ENCODE measurements at places on chromosomes 4 and X. TPM values are rescaled to one million over a fixed set of nuclear protein-coding genes. Genes with fewer than 3 reads are reported as not detected.

GRCh38 chr4:89419111-89419695 is 111.6 kb upstream of the GPRIN3 start:
- DNase-seq: no peak

DNA sequence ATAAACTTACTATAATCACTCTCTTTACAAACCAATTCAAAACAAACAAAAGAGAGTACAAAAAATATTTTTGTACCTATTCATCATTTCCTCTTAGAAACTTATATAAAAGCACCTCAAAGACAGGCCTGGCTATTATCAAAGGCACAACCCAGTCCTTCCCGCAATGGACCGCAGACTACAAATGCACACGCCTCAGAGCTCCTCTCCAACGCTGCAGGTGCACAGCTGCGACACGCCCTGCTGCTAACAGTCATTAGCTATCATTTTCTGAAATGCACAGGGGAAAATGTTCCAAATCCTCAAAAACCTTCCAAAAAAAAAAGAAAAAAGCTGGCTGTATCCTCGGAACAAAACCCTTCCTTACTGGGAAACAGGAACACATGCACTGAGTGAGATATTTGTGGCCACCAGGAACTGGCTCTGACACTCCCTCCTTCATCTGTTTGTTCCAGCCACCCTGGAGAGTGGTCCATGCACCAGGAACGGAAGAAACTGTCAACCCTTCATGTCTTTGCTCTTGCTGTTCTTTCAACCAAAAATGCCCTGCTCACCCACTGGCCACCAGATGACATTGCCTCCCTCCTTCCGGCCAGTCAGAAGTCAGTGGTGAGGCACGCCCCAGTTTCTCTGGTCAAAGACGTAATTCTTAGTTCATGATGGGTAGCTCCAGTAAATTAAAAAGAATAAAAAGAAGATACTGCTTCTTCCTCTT is 16.7 kb downstream of the IRF2 start:
- no peak for DNase-seq

DNA sequence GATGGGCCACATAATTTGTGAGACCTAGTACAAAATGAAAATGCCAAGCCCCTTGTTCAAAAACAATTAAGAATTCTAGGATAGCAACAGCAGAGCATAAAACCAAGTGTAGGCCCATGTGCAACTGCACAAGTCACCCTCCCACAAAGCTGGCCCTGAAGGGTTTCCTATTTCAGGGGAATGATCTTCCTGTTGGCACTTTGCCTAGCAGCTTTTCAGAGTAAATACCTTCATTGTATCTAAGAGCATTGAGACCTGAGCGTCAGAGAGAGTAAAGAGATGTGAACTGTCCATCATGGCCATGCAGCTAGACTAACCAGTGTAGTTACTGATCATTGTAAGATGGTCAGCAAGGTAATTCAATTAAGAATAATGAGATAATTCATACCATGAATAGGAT is 113.6 kb downstream of the CNKSR2 start:
- peak; percentile 61 for DNase-seq

- DNase-seq: no peak
Observed at GRCh38 chrX:37677765-37678164, 7.8 kb upstream of the XK start.

GRCh38 chr4:153521478-153521877 is 55.3 kb downstream of the TMEM131L start:
- no peak for DNase-seq

GRCh38 chr4:98685225-98686042 is 27.0 kb upstream of the TSPAN5 start:
- DNase-seq: no peak

DNA sequence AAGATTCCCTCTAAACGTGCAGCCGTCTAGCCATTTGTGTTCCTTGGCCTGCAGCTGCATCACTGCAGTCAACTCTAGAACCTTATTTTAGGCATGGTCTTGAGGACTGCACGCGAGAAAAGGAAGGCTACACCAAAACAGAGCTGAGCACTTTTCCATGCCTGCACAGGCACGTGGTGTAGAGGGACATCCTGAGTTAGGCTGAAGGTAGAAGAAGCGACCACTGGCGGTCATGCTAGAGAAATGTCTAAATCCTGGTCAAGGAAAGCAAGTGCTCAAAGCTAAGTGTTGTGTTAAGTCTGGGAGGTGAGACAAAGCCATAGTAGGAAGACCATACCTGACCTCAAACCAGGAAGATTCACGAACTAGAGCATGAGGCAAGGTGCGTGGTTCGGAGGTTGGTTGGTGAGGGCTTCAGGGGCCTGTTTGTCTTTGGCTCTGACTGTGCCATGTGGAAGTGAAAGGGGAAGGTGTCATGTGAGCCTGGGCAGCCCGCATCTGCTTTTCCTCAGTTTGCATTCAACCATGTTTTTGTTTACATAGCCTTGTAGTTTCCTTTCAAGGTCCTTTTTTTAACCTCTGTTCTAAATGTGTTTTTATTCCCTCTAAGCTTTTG is 203.8 kb downstream of the AASDH start:
- DNase-seq: no peak

DNA sequence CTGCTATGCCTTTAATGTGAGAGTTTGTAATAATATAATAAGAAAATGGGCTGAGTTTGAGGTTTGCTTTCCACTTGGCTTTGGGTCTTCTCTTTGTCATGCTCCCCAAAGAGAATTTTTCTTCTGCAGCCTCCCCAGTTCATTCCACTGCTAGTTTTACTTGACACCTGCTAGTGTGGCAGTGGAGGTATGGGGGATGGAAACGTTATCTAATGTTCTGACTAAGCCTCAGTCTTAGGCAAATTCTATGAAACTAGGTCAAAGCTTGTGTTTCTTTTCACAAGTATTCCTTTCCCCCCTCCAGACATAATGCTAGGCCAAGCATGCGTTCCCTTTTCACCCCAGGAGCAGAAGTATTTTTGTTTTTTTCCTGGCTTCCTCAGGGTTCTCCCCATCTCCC is 67.5 kb downstream of the PPP1R2C start:
- no peak for DNase-seq

DNA sequence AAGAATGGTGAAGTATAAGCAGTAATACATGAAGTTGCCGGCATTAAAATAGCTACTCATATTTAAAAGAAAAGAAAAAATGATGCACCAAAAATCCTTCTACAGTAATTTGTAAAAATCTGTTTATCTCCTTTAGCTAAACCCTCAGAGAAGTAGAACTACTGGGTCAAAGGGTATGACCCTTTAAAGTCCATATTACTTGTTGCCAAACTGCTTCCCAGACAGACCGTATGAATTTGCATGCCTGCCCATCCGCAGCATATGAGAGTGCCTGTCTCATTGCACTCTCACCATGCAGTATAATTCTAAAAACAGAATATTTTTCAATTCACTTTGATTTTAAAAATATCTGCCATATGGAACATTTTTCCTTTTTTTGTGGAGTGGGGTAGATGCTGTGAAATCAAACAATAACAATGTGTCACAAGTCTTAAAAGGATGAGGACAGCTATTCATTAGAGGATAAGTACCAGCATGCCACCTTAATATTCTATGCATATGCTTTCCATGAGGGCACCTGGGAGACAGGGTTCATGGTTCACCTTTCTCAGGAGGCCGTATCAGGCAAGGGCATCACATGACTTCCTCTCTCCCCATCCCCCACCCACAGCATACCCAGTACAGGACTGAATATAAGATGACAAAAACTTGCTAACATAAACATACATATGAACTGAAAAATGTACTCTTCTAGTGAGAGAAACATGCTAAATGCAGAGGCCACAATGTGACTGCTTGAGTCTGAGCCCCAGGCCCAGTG is 17.8 kb downstream of the ZDHHC9 start:
- no peak for DNase-seq

GRCh38 chr4:156252358-156252921 is 298.8 kb upstream of the CTSO start:
- no peak for DNase-seq

GRCh38 chrX:8037593-8038348 is 110.6 kb upstream of the PNPLA4 start:
- peak; percentile 36 for DNase-seq

The CFAP47 gene
- total RNA-seq: not detected

GRCh38 chr4:142549248-142549647 is 296.9 kb downstream of the INPP4B start:
- peak; percentile 79 for DNase-seq

The DDX53 gene
- not detected for total RNA-seq

GRCh38 chrX:56764975-56765791 is 36.1 kb downstream of the NBDY start:
- DNase-seq: no peak

GRCh38 chr4:6804082-6804752 is 21.7 kb downstream of the KIAA0232 start:
- DNase-seq: no peak

DNA sequence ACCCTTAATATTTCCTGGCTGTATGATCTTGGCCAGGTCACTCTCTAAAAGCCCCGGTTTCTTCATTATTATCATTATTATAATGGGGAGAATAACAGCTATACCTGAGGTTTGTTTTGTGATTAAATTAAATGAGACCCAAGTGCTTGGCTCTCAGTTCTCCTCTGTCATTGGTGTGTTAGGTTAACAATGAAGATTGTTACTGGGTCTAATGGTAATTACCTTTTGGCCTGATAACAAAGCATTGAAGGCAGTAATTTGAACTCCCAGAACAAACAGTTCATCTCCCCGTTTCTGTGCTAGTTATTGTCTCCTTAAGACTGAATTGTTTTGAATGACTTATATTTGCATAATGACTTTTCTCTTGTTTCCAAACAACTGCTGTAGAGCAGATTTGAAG is 6.8 kb upstream of the ANAPC4 start:
- no peak for DNase-seq

- no peak for DNase-seq
Observed at GRCh38 chr4:141240259-141240658, 19.6 kb downstream of the ZNF330 start.

GRCh38 chr4:22695917-22696316 is 3.2 kb downstream of the GBA3 start:
- DNase-seq: no peak

The NUP62CL gene
- 3.9 TPM for total RNA-seq

DNA sequence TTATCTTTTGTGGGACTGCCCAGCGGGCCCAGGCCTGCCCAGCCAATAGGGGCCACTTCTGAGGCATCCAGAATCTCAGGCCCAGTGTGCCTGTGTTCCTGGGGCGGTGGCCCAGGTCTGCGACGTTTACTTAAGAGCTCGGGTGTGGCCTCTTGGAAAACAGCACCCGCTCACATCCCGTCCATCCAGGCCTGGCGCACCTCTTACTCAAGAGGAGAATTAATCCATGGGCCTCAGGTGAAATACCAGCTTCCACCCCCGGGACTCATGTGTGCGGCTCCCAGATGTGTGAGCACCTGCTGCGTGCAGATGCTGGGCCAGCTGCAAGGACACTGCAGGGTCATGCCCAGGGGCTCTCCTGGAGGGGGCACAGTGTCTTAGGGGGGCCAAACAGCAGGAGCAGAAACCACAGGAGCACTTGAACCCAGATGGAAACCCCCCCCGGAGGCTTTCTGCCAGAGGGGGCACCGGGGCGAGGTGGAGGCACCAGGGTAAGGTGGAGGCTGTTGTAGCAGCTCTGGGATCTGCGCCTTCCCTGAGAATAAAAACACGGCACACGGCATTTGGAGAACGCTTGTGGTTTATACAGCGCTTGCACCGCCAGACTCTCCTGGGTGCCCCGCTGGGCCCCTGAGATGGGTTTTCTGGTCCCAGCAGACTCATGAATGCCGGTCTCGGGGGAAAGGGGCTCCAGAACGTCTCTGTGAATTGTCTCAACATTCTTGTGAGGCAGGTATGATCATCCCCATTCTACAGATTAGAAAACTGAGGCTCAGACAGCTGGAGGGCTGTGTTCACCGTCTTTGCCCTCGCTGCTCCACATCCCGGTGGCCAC is 2.8 kb downstream of the PSAPL1 start:
- DNase-seq: peak; percentile 34

DNA sequence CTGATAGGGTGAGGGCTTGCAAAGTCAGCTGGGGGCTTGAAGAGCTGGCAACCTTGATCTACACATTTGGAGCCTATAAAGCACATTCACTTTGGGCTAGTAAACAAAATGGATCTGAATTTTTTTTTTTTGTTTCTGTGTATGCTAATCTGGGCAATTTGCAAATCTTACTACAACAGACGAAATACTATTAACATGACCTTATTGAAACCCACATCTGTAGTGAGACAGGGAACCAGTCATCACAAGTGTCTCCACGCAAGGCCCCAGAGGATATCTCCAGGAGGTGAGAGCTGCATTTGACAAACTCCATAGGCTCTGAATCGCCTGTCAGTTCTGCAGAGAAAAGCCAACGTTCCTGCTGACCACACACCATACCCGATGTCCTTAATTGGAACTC is 33.0 kb upstream of the TFDP3 start:
- DNase-seq: no peak

GRCh38 chrX:106220177-106220576 is 52.1 kb downstream of the PWWP3B start:
- peak; percentile 2 for DNase-seq

DNA sequence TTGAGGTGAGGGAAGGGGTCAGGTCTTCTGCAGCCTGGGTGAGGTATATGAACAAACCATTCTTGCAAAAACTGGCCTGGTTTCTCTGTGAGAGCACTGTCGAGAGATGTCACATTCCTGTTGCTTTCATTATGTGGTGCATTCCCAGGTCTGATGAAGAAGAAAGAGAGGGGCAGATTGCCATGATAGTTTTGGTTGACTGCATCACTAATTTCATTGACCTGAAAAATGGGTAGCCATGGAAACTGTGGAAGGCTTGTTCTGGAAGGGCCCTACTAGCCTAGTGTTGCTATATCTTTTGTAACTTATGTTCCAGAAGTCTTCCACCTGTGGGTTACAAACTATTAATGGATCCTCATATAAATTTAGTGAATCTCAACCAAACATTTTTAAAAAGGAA is 32.9 kb upstream of the CYBB start:
- DNase-seq: no peak

GRCh38 chrX:1400049-1400448 is 8.1 kb upstream of the SLC25A6 start:
- no peak for DNase-seq

The PPID gene
- 18.1 TPM for total RNA-seq

GRCh38 chr4:174553031-174553430 is 30.7 kb upstream of the HPGD start:
- DNase-seq: no peak

- no peak for DNase-seq
Observed at GRCh38 chrX:64334467-64334866, 60.8 kb downstream of the MTMR8 start.

The KCNE5 gene
- total RNA-seq: 0.26 TPM

DNA sequence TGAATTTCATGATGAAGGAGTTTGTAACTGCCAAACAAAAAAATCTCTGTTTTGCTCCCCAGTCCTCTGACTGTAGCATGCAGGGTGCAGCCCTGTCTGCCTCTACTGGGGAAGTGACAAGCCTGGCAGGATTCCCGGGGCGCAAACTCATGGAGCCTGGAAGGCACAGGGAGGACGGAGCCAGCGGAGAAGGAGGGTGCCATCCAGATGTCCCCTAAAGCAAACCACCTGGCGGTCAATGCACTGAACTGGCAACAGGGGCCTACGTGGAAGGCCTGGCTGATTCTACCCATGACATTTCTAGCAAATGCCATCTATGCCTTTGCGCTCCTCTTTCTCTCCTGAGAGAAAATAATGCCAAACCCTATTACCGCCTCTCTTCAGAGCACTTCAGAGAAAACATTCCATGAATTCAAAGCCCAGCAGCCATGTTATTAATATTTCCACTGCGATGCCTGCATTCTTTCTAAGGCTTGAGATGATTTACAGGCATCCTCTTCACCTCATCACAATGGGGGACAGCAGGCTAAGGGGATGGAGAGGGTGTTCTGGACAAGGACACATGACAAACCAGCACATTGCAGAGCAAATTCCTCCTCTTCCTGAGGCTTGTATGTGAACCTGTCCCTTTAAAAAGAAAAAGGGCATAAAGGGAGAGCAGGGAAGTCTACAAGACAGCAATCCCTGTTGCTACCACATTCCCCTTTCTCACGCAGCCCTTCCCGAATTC is 329.3 kb upstream of the NOCT start:
- no peak for DNase-seq

The FAM149A gene
- total RNA-seq: 0.64 TPM

The TNIP3 gene
- total RNA-seq: not detected

All from bronchial epithelial cell (primary cell).